Left hindlimb (tissue), 1 donor: ENCODE measurements at places on chromosomes 4 and X.

DNA sequence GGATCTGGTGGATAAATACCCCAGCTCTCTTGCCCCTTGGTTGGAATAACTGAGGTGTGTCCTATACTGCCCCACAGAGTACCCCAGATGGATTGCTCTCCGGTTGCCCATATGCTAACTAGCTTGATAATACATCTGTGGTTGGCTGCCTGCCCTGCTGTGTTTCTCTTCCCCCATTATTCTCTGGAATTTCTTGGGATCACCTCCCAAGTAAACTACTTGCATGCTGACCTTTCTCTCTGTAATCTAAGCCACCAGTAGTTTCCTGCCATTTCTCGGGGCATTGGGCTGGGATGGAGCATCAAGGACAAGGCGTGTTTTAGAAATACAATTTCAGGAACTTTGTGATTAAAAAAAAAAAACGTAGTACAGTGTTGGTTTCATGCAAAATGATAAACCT is 25.2 kb downstream of the PPP1R2C start:
- no peak for DNase-seq

DNA sequence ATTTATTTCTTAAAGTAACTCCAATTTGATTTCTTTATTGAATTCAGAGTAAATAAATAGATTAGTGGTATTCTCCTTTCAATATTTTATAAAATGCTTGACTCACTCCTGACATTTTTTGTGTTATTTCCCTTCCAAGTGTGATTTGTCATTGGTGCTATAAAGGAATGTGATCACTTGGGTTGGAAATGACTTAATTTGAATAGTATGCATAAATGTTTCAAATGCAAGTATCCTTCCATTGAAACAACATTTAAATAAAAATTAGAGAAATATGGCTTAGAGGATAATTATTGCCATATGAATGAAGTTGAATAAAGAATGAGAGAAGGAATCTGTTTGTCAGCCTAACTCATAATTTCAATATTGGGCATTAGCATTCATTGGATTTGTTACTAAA is 182.7 kb downstream of the PABPC4L start:
- DNase-seq = no peak

DNA sequence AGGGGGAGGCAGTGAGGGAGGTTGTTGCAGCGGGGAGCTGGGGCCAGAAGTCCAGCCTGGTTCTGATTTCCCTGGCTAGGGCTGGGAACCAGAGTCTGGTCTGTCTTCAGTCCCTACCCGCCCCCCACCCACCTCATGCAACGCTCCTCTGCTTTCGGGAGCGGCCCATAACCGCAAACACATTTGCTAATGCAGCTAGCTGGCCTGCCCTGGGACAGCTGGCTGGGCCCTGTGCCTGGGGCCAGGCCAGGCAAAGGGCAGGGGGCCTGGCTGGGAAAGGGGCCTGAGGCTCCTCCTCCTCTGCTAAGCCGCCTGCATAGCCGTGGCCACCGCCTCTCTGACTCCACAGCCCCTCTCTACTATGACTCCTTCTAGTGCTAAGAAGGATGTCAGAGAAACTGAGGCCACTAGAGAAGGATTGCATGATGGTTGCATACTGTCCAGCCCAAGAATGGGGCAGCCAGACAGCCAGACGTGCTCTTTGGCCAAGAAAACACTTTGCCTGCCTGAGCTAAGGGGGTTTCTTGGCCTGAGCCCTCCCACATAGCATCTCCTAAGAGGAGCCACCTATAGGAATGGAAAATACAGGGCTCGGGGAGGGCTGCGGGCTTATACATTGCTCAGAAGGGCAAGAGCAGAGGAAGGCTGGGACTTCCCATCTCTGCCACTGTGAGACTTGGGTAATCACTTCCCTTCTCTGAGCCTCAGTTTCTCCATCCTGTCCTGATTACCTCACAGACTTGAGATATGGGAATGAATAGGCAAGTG is 76.9 kb downstream of the PJA1 start:
- peak; percentile 75 for DNase-seq

GRCh38 chrX:1485033-1485432 is 32.3 kb upstream of the ASMTL start:
- DNase-seq = no peak

DNA sequence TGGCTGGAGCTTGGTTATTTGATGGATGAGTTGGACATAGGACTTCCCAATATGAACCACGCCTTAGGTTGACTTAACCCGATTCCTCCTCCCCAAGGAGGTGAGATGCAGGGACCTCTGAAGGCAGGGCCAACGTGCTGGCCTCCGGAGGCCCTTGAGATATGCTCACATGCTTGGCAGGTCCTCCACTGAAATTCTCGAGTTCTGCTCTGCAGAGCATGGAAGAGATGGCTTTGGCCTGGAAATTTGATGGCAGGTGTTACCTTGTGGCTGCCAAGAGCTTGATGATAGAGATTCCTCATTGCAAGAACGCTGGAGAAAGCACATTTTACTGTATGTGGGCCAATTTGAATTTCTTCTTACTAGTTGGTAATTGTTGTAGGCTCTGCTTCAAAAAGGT is 117.4 kb upstream of the LIMCH1 start:
- no peak for DNase-seq

DNA sequence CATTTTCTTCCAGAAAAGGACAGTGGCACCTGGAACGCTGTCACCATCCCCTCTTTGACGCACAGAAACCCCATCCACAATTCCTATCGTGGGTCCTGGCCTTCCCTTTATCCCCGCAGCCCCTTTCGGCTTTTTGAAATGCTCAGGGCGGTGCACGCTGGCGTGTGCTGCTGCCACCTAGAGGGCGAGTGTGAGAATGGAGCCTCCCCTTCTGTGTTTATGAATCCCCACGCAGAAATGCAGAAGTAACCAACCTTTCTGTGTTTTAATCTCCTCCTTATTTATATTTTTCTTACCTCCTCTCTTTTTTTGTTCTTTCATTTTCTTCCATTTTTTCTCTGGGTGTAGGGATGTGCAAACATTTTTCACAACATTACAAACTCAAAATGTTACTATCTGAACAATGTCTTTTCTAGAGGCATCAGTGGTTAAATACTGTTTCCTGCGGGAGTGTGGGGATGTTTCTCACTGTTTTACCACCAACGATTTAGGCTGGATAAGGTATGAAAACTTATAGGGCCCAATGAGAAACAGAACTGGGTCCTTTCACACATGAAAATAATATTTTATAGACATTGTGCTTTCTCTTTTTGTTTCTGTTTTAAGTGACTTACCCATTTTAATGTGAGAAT is 50.0 kb downstream of the TMA16 start:
- peak; percentile 53 for DNase-seq

DNA sequence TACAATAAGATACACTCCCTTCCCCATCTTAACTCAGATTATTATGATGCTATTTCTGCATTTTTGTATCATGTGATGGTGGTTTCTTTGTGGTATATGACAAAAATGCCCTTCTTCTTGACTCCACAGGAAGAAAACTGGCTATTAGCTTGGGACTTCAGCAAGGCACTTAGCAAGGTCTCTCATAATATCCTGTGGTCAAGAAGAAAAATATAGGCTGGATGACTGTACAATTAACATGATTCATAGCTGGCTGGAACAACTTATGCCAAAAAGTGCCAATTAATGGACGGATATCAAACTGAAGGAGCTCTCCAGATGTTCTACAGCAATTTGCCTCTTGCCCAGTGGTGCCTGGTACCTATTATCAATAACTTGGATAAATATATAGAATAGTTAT is 2.3 kb upstream of the MID1IP1 start:
- no peak for DNase-seq

DNA sequence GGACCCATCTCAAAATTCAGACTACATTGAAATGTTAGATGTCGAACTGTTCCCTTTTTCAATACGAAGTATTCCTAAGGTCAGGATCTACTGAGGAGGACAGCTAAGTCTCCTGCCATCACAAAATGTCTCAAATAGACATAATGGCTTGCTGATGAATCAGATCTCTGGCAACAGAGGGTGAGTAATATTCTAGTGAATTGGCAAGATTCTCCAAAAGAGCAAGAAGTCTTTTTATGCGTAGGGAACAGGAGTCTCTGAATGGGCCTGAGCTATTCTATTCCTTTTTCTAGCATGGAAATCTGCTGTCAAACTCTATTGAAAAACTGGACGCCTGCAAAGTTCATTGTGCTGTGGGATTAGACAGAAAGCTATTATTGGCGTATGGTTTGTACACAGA is 145.4 kb downstream of the FNIP2 start:
- DNase-seq = no peak

DNA sequence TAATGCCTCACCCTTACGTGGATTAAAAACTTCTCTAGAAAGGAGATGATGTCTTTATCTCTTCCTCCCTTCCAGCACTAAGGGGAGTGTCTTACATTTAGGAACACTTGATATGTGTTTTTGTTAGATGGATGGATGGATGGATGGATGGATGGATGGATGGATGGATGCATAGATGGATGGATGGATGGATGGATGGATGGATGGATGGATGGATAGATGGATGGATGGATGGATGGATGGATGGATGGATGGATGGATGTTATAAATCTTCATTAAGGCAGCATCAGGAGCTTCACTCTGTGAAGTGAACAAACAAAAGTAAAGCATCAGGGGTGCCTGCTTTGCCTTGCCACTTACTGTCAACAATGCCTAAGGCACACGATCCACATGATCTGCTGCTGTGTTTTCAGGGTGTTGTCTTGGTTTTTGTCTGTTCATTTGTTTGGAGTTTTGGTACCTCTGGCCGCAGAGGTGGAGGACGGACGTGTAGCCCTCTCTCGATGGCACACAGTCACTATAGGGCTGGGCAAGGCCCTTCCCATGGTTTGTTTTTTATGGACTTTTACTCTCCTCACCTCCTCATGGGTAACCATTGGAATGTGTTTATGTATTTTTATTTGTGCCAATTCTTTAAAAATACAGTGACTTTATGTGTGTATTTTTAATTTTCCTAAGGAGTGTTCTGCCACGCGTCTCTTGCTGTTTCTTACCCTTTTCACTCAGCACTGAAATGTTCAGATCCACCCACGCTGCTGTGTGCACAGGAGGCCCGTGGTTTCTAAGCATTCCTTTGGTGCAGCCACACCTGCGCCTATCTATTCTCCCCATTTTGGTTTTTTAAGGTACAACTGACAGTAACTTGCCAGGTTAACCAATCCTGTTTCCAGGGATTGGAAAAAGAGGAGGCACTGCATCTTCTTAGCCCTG is 91.8 kb upstream of the ENPP6 start:
- no peak for DNase-seq

- DNase-seq = no peak
Measured at GRCh38 chr4:75841641-75842520, 60.4 kb downstream of the PPEF2 start.

- DNase-seq = no peak
Measured at GRCh38 chr4:13261486-13262257, 222.5 kb downstream of the RAB28 start.

GRCh38 chr4:175622887-175623286 is 189.2 kb downstream of the GPM6A start:
- DNase-seq = no peak

DNA sequence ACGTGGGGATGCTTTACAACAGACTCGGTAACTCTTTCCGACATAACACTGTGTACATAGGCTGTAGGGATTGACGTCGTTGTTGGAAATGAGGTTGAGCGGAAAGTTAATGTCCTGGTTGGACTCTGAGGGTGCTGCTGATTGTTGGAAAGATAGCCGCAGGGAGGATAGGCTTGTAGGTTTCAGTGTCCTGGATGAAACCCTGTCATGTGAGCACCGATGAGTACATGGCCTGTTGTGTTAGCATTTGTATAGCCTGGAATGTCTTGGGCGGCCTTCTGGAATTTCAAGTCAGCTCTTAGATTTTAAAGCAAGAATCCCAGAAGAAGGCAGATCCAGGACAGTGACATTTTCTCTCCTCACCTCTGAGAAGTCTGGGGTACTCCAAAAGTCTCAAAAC is 63.3 kb downstream of the TBC1D14 start:
- no peak for DNase-seq

- DNase-seq = peak; percentile 41
Measured at GRCh38 chr4:182245541-182246215, 2.5 kb downstream of the TENM3 start.

DNA sequence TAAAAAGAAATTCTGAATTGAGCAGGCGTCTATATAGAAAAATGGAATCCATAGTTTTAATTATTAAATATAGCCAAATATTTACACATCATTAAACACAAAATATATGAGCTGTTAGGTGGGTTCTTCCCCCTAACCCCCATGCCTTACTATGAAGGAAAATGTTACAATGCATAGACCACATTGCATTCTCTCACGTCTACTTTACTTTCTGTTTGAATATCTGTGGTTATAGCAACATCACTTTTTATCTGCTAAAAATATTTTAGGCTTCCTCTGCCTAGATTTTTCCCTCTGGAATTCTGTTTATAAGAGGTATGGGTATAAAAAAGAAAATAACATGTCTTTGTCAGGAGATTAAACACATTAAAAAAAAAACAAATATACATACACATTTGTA is 73.1 kb downstream of the MAML3 start:
- no peak for DNase-seq

DNA sequence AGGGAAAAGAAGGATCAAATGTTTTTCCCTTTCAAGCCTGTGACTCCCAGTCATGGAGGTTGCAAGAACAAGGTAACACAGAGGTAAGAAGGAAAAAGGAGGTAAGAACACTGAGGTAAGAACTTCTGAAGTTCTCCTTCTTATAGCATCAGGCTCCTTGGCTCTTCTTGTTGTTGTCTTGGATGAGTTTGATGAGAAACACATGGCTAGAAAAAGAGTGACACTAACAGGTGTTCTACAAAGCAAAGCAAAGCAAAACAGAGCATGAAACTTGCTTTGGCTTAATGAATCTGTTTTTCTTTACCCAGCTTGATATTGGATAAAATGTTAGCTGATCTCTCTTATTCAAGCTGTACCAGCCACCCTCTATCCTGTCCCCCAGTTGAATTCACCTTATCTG is 231.2 kb upstream of the F9 start:
- DNase-seq = no peak

- DNase-seq = no peak
Measured at GRCh38 chr4:80713409-80713808, 317.1 kb upstream of the BMP3 start.

DNA sequence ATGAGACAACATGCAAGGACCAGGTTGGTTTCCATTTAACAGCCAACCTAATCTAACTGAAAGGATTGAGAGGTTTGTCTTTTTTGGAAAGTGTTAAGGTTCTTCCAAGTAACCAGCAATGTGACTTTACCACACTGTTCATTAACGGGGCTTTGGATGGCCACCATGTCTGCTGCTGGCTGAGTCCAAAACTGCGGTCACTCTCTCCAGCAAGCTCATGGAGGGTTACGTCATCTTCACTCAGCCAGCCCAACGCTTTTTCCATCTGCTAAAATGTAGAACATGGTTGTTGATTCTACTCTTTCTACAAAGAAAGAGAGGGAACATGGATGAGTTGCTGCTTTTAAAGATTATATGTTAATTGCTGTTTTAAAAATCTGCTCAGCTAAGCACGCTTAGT is 11.0 kb downstream of the PKD2 start:
- DNase-seq = peak; percentile 71

DNA sequence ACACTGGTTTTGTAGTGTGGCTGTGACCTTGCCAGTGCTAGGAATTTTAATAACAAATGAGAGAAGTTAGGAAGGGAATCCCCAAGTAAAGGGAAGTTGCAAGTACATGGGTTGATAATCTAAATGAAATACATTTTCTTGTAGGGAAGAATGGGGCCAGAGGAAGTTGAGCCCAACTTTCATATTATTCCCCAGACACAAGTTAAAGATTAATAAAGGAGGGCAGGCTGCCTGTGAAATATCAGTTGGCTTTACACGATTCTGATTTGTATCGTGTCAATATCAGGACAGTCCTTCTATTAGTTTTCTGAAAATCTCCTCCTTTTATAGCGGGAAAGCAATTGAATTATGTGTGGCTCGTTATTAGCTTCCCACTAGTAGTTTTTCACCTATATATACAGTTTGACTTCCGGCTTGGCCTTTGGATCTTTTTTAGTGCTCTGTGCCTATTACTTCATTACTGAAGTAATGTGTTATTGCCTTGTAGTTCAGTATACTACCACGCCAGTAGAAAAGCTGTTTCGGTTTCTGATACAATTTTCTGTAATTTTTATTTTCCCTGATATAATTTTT is 1.7 kb downstream of the PDLIM5 start:
- no peak for DNase-seq
